ENCODE measurements at places on chromosomes 5 and 9. TPM values are rescaled to one million over a fixed set of nuclear protein-coding genes. Genes with fewer than 3 reads are reported as not detected.

DNA sequence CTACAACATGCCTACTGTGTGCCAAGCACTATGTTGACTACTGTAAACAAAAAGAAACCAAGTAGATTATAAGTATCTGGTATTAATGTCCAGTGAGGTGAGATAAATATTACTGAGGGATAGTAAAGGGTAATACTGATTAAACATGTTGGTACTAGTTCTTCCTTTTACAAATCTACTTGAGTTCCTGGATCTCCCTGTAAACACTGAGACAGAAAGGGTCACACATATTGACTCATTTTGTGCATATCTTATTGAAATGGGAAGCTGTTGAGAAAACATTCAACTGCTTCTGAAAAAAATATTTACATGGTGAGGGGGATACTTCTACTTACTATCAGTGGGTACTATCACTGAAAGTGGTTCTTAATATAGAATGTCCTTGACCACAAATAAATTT is 24.3 kb downstream of the EFNA5 start:
- DNase-seq: no peak
- no peak overlapping the region for H3K27ac ChIP-seq
- no peaks in the 10 kb centered on the region for H3K36me3 ChIP-seq
- no peaks in the 10 kb centered on the region for H3K27me3 ChIP-seq

DNA sequence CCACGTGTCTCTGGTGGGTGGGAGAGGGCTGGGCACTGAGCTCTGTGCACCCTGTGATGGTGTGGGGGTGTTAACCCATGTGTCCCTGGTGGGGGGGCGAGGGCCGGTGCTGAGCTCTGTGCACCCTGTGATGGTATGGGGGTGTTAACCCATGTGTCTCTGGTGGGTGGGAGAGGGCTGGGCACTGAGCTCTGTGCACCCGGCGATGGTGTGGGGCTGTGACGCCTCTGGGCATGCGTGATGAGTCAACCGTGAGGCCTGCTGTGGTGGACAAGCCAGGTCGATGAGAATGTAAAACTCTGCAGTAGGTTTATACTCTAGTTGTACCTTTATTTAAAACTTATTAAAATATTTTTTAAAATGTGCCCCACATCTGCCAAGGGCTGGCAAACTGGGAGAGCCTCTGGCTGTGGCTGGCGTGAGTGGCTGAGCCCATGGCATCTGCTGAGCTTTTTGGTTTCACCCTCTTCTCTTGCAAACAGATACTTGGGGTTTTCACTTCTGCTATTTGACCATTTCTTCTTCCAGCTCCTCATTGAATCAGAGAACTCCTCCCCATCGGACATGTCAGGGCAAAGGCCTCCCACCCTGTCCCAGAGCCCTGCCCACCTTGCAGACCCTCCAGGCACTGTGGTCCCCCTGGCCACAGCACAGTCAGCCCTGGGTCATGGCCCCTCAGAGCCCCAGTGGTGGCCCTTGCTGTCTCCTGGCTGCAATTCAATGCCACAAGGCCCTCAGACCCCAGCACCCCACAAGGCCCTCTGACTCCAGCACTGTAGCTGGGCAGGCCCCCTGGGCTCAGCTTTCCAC is 18.5 kb upstream of the EXOC3 start:
- no peaks in the 10 kb centered on the region for H3K36me3 ChIP-seq
- peak overlapping the region; percentile 27 for H3K27ac ChIP-seq
- peak; percentile 38 for DNase-seq
- no peak overlapping the region for H3K4me3 ChIP-seq

DNA sequence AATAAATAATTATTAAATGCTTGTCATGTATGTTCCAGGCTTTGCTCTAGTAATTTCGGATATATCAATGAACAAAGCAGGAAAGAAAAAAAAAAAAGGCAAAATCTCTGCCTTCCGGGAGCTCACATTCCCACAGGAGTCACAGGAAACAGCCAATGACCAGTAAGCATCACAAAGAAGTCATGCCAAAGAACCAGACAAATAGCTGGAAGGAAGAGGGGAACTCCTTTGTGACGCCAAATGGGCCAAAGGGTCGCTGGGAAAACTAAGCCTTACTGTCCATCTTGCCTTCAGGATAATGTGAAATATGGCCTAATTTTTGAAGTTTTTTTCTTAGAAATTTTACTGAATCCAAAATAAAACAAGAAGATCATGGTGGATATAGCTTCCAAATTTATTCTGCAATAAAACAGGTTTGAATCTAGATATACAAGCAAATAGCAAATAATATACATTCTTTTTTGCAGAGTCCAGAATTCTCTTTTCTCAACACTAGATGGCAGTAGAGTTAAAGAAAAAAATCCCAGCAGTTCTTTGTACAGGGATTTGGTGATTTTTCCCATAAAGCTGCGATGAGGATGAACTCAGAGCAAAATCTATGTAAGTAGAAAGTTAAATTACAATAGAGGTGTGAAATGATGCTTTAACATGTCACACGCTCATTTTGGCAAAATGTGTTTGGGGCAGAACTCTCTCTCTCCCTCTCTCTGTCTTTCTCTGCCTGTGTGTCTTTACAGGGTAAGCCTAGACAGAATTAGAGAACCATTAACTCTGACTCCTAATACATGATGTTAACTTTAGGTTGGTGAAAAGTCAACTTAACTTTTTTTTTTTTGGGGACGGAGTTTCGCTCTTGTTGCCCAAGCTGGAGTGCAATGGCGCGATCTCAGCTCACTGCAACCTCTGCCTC is 60.0 kb upstream of the TUT7 start:
- no peaks in the 10 kb centered on the region for H3K27me3 ChIP-seq
- H3K4me1 ChIP-seq: no peaks in the 10 kb centered on the region
- H3K4me3 ChIP-seq: no peak overlapping the region
- H3K27ac ChIP-seq: no peak overlapping the region

DNA sequence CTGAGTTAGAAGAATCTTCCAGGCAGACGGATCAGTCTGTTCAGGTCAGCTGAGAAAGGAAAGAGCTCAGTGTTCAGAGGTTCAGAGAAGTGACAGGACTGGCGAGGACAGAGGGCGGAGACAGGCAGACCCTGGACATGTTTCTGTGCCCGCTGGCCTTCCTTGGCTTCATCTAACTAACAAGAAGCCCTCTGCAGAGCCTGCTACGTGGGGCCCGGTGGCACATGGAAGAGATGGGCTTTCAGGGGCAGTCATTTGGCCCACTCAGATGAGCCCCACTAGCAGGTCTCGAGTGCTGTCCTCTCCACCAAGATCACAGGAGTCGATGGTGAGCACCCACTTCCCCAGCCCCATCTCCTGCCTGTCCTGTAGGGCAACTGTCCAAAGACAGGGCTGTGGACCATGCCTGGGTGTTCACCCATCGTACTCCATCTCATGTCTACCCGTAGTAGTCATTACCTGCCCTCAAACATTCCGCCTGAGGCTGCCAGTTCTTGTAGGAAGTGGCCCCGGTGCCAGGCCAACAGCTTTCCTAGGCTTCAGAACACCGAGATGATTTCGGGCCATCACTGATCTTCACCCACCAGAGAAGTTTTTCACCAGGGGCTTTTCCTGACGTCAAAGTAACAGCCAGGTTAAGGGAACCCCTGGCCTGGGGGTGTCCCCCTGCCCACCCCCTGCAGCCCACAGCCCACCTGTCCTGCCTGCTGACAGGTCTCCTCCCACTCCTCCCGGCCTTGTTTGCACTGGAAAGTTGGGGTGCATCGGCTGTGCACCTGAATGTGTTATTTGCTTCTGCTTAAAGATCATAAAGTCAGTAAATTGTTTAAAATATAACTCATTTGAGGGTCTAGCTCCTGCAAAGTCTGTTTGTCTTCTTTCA is 14.0 kb downstream of the IRX2 start:
- H3K4me1 ChIP-seq: peaks cover 4% of the 10 kb centered on the region
- no peak overlapping the region for H3K4me3 ChIP-seq
- no peak for DNase-seq
- no peak overlapping the region for H3K27ac ChIP-seq

GRCh38 chr5:103244398-103244797 is 14.2 kb upstream of the MACIR start:
- peak; percentile 4 for DNase-seq
- H3K27me3 ChIP-seq: no peaks in the 10 kb centered on the region

DNA sequence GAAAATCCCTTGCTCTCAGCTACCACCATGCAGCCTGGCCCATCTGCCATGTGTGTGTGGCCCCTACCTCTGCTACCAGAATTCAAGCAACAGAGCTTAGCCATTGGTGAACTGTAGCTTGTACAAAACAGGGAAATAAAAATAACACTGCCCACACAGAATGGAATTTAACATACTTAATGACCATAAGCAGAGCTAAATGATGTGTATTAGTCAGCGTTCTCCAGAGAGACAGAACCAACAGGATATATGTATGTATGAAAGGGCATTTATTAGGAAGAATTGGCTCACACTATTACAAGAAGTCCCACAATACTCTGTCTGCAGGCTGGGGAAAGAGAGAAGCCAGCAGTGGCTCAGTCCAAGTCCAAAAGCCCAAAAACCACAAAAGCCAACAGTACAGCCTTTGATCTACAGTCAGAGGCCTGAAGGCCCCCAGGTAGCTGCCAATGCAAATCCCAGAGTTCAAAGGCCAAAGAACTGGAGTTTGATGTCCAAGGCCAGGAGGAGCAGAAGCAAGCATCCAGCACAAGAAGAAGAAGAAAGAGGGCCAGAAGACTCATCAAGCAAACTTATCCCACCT is 318.8 kb downstream of the DNAH5 start:
- no peak overlapping the region for H3K4me3 ChIP-seq
- H3K27ac ChIP-seq: no peak overlapping the region
- no peaks in the 10 kb centered on the region for H3K27me3 ChIP-seq
- H3K36me3 ChIP-seq: no peaks in the 10 kb centered on the region
- no peaks in the 10 kb centered on the region for H3K4me1 ChIP-seq

DNA sequence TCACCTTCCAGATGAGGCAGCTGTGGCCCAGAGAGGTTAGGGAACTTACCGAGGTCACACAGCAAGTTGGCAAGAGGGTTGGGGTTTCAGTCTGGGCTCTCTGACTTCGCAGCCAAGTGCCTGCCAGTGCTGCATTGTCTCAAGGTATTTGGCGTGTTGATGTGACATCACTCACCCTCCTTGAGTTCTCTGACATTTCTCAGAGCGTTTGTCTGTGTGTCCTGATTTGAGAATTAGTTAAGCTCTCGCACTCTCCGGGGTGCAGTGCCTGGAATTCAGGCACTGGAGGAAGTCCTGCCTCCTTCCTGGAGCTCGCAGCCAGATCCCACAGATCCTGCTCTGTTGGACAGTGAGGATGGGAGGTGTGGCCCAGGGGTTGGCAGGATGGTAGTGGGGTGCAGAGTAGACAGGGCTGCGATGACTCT is 25.7 kb downstream of the WWC1 start:
- no peak for DNase-seq
- no peaks in the 10 kb centered on the region for H3K36me3 ChIP-seq
- no peaks in the 10 kb centered on the region for H3K27me3 ChIP-seq
- H3K27ac ChIP-seq: peak overlapping the region; percentile 84
- H3K4me1 ChIP-seq: peaks cover 46% of the 10 kb centered on the region

- no peak for DNase-seq
- no peak overlapping the region for H3K27ac ChIP-seq
- no peaks in the 10 kb centered on the region for H3K4me1 ChIP-seq
Measured at GRCh38 chr5:66629446-66629845, 33.3 kb downstream of the MAST4 start.

- peaks cover 18% of the 10 kb centered on the region for H3K4me1 ChIP-seq
- H3K36me3 ChIP-seq: no peaks in the 10 kb centered on the region
- no peak overlapping the region for H3K27ac ChIP-seq
Measured at GRCh38 chr5:168481330-168481788, 4.9 kb upstream of the RARS1 start.

- no peak overlapping the region for H3K27ac ChIP-seq
- H3K27me3 ChIP-seq: no peaks in the 10 kb centered on the region
- no peaks in the 10 kb centered on the region for H3K4me1 ChIP-seq
- H3K36me3 ChIP-seq: no peaks in the 10 kb centered on the region
- no peak for DNase-seq
Measured at GRCh38 chr5:164708831-164709230, 1203.4 kb downstream of the MAT2B start.

- H3K4me3 ChIP-seq: no peak overlapping the region
- H3K27ac ChIP-seq: no peak overlapping the region
- no peaks in the 10 kb centered on the region for H3K36me3 ChIP-seq
- peak; percentile 30 for DNase-seq
- H3K4me1 ChIP-seq: no peaks in the 10 kb centered on the region
- no peaks in the 10 kb centered on the region for H3K27me3 ChIP-seq
Measured at GRCh38 chr5:59446356-59446755, 447.2 kb downstream of the PDE4D start.

GRCh38 chr5:105762728-105763127 is 1908.0 kb downstream of the EFNA5 start:
- no peak overlapping the region for H3K4me3 ChIP-seq
- H3K27me3 ChIP-seq: no peaks in the 10 kb centered on the region
- H3K36me3 ChIP-seq: no peaks in the 10 kb centered on the region
- H3K4me1 ChIP-seq: no peaks in the 10 kb centered on the region
- no peak for DNase-seq
- H3K27ac ChIP-seq: no peak overlapping the region

DNA sequence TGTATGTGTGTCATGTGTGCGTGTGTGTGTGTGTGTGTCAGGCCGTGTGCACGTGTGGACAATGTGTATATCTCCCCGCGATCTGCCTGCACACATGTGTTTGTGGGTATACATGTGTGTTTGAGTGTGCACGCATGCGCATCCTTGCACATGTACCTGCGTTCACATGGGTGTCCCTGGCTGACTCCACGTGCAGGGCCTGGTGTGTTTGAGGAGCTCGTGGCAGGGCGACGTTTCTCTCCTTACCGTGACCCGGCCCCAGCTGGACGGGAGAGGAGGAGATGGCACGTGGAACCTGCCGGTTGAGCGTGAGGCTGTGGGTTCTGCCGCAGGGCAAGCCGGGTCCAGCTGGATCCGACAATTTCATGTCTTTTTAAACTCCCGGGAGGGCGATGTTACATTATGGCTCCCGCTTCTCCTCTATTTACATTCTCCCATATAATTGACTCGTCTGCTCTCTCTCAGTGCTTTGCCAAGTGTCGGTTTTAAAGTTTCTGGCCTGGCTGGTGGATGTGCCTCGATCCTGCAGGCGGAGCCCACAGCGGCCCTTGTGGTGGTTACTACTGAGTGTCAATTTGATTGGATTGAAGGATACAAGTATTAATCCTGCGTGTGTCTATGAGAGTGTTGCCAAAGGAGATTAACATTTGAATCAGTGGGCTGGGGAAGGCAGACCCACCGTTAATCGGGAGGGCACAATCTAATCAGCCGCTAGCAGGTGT is 5.9 kb downstream of the COL5A1 start:
- H3K4me1 ChIP-seq: peaks cover 51% of the 10 kb centered on the region
- H3K27me3 ChIP-seq: no peaks in the 10 kb centered on the region
- no peak for DNase-seq
- H3K4me3 ChIP-seq: no peak overlapping the region
- no peak overlapping the region for H3K27ac ChIP-seq

GRCh38 chr9:33447799-33448553 is 583 bp upstream of the AQP3 start:
- H3K4me3 ChIP-seq: no peak overlapping the region
- no peak for DNase-seq
- no peaks in the 10 kb centered on the region for H3K27me3 ChIP-seq
- no peaks in the 10 kb centered on the region for H3K36me3 ChIP-seq
- peaks cover 18% of the 10 kb centered on the region for H3K4me1 ChIP-seq

GRCh38 chr9:136001231-136001630 is 40.1 kb upstream of the UBAC1 start:
- no peaks in the 10 kb centered on the region for H3K27me3 ChIP-seq
- H3K4me3 ChIP-seq: no peak overlapping the region
- no peak for DNase-seq
- H3K4me1 ChIP-seq: no peaks in the 10 kb centered on the region
- no peaks in the 10 kb centered on the region for H3K36me3 ChIP-seq

- peak; percentile 56 for DNase-seq
- H3K4me1 ChIP-seq: no peaks in the 10 kb centered on the region
- peaks cover 2% of the 10 kb centered on the region for H3K36me3 ChIP-seq
- H3K27me3 ChIP-seq: no peaks in the 10 kb centered on the region
- no peak overlapping the region for H3K27ac ChIP-seq
Measured at GRCh38 chr5:73911761-73912393, 285.9 kb downstream of the ARHGEF28 start.

The ADAMTS6 gene
- total RNA-seq: 37.1 TPM

The OR1Q1 gene
- total RNA-seq: not detected

The ANKRD34B gene
- 0.20 TPM for total RNA-seq

The ORM2 gene
- not detected for total RNA-seq
